ENCODE measurements at places on chromosomes 6 and 20.

DNA sequence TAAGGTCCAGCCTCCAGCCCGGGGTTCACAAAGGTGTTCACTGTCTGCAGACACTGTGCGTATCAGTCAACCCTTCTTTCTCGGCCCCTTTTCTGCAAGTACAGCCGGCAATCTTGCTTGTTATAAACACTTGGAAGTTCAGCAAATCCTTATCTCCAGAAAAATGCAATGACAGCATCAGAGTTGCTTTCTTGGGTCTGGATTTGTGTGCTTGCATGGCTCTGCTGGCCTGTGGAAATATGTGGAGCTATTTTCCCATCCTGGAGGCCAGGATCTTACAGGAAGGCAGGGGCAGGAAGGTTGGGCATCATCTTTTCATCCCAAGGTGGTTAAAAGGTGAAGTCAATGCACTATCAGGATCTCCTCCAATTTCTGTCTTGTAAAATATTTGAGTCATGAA, 100.3 kb downstream of the SMOC2 start:
- no peak for DNase-seq

DNA sequence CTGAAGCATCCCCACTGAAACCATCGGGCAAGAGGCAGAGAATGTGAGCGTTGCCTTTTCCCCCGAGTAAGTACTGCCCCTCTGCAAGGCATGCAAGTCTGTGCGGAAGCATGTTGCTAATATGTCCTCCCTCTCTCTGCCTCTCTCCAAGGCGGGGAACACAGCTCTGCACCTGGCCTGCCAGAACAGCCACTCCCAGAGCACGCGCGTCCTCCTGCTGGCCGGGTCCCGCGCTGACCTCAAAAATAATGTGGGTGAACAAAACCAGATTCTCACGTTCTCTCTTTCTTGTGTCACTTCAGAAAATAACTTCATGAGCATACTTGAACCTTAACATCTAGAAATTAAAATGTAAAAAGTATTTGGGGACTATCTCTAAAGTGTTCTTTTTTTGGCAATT, 26.4 kb downstream of the LYRM2 start:
- no peak for DNase-seq

DNA sequence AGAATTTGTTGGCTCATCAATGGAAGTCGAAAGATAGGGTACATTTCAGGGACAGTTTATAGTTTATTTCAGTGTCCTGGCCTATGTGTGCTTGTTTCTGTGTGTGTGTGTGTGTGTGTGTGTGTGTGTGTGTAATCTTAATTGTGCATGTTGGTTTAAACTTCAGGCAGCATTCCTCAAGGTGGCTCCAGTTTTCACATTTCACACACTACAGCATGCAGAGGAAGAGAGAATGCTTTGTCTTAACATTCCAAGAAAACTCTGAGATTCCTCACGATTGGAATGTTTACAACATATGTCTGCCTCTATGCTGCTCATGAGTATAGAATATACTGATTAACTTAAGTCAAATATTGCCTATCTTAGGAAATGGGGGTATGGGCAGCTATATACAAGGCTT, 332.6 kb upstream of the EPHA7 start:
- no peak for DNase-seq

DNA sequence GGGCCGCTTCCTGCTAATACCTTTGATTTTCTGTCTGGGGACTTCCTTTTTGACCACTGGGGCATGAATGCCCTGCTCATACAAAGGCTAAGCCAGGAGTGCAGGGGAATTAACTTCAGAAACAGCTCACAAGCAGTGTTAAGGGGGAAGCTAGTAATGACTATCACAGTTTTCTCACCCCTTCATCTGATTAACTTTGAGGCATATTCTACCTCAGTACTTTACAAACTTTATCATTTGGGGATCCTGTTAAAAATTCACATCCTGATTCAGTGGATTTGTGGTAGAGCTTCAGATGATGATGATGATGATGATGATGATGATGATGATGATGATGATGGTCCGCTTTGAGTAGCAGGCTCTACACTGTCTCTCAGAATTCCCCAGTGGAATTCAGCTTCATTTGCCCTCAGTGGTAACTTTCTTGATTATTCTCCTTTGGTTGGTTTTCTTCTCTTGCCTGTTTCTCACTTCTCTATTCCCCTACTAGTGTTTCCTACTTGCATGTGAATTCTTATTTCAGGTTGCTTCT, 78.4 kb upstream of the TMEM170B start:
- no peak for DNase-seq

DNA sequence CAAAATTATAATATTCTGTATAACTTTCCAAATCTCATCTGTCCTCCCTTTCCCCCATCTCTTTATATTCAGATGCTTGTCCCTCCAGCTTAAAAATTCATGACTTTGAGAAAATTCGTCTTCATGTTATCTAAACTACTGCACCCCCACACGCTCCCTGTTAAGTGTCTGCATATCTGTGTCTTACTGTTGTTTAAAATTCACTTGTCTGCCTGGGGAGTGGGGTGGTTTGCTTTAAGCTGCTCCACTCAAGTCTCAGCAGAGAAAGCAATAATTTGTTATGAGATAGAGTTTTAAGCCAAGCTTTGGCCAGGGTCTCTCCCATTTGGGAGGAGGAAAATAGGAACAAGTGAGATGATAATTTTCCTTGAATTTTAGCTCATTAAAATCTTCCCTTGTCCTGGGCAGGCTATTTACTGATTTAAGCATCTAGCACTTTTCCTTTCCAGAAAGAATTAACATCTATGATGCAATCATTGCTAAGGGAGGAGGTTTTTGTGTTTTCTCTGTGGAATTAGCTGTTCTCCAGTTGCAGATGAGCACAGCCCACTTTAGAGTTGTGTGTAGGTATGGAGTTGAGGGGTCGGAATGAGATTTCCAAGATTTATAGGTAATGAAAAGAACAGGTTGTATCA, 36.8 kb downstream of the MTHFD1L start:
- DNase-seq: no peak
